Left lung (tissue), 14 donors: ENCODE measurements at places on chromosomes 5 and 9. TPM values are rescaled to one million over a fixed set of nuclear protein-coding genes. Genes with fewer than 3 reads are reported as not detected.

Gene PLPP7
- polyA plus RNA-seq = 1.6 TPM

Gene TMEM215
- polyA plus RNA-seq = not detected

Gene KIF4B
- polyA plus RNA-seq = 0.40 TPM

Gene SLCO6A1
- polyA plus RNA-seq = not detected

Gene ADAMTS13
- polyA plus RNA-seq = 8.5 TPM

Gene PCDHB10
- polyA plus RNA-seq = 6.2 TPM

Gene F12
- polyA plus RNA-seq = 0.37 TPM

Gene GRIA1
- polyA plus RNA-seq = 20.2 TPM

Gene GPRIN1
- 0.92 TPM for polyA plus RNA-seq

Gene STKLD1
- 3.4 TPM for polyA plus RNA-seq

Gene TRIM7
- 0.39 TPM for polyA plus RNA-seq

Gene B4GALT1
- polyA plus RNA-seq = 79.6 TPM

Gene MEIKIN
- not detected for polyA plus RNA-seq

Gene TAS2R1
- polyA plus RNA-seq = not detected

Gene ITK
- polyA plus RNA-seq = 1.0 TPM

Gene IL33
- polyA plus RNA-seq = 119 TPM

Gene LCN2
- 1.8 TPM for polyA plus RNA-seq

Gene C9orf72
- polyA plus RNA-seq = 27.6 TPM

Gene ZNF483
- 2.1 TPM for polyA plus RNA-seq

Gene TMEFF1
- polyA plus RNA-seq = 2.6 TPM

Gene TRIM52
- polyA plus RNA-seq = 41.8 TPM

Gene SPATA31D4
- polyA plus RNA-seq = not detected

Gene BAAT
- 0.28 TPM for polyA plus RNA-seq

Gene UNC13B
- polyA plus RNA-seq = 73.6 TPM

Gene PCDHA1
- not detected for polyA plus RNA-seq

Gene ZFP2
- polyA plus RNA-seq = 6.8 TPM

Gene BHMT2
- 2.0 TPM for polyA plus RNA-seq

Gene EPB41L4B
- 16.0 TPM for polyA plus RNA-seq

Gene SEMA4D
- 25.4 TPM for polyA plus RNA-seq

Gene ANKRD34B
- polyA plus RNA-seq = 0.04 TPM

Gene NME5
- polyA plus RNA-seq = 12.5 TPM

Gene GARIN3
- not detected for polyA plus RNA-seq

Gene SLC6A3
- 3.3 TPM for polyA plus RNA-seq

Gene SPINK14
- polyA plus RNA-seq = not detected

Gene LMX1B
- polyA plus RNA-seq = 0.13 TPM

Gene COMMD10
- polyA plus RNA-seq = 43.5 TPM

Gene PCDHA13
- polyA plus RNA-seq = 0.28 TPM

Gene PCDHB5
- polyA plus RNA-seq = 11.6 TPM

Gene IFNA13
- polyA plus RNA-seq = not detected

Gene SIGMAR1
- 46.7 TPM for polyA plus RNA-seq

Gene ANKS6
- 23.0 TPM for polyA plus RNA-seq

Gene NR3C1
- 71.6 TPM for polyA plus RNA-seq

Gene CYLC2
- not detected for polyA plus RNA-seq

Gene FOXI1
- polyA plus RNA-seq = 0.09 TPM

Gene PCDHGA9
- 7.2 TPM for polyA plus RNA-seq

Gene DOK3
- 7.4 TPM for polyA plus RNA-seq

Gene DHX29
- polyA plus RNA-seq = 33.3 TPM

Gene GRIN1
- polyA plus RNA-seq = 0.15 TPM

Gene KIF24
- polyA plus RNA-seq = 4.7 TPM

Gene PTPA
- 120 TPM for polyA plus RNA-seq

Gene STING1
- 68.1 TPM for polyA plus RNA-seq

Gene DDX41
- polyA plus RNA-seq = 80.7 TPM

Gene INSL6
- 0.53 TPM for polyA plus RNA-seq
